ENCODE measurements at places on chromosomes 2 and 18.

- no peak for DNase-seq
Measured at GRCh38 chr18:10170375-10170774, 256.6 kb downstream of the VAPA start.

DNA sequence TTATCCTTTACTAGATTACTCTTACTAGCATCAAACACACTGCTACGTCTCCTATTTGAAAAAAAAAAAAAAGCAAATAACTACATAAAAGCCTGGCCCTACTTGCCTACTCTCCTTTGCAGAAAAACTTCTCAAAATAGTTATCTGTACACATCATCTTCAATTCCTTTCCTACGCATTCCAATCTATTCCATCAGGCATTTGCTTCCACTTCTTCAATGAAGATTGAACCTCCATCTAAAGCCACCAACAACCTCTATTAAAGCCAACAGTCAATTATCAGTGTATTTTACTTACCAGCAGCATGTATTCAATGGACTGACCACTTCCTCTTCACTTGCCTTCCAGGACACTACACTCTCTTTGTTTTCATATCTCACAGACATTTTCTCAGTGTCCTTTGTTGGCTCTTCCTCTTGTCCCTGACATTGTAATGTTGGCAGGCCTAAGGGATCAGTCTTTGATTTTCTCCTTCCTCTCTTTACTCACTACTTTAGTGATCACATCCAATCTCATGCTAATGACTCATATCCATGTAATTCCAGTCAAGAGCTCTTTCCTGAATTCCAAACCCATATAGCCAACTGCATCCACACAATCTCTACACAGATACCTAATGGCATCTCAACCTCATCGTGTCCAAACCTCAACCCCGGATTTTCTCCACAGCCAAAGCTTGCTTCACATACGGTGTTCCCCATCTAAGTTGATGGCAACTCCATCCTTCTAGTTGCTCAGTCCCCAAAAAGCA, 131.3 kb downstream of the CCDC148 start:
- no peak for DNase-seq

DNA sequence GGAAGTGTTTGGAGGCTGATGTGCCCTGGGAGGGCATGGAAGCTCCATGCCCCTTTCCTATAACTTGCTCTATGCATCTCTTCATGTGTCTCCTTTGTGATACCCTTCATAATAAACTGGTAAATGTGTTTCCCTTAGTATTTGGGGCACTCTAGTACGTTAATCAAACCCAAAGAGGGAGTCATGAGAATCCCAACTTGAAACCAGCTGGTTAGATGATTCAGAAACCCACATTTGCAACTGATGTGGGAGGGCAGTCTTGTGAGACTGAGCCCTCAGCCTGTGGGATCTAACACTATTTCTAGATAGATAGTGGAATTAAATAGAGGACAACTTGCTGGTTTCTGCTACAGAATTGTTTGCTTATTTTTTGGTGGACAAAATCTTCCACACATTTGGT, 20.3 kb downstream of the ANKRD30B start:
- DNase-seq: no peak

GRCh38 chr2:222433332-222434173, 9.2 kb downstream of the SGPP2 start:
- no peak for DNase-seq

DNA sequence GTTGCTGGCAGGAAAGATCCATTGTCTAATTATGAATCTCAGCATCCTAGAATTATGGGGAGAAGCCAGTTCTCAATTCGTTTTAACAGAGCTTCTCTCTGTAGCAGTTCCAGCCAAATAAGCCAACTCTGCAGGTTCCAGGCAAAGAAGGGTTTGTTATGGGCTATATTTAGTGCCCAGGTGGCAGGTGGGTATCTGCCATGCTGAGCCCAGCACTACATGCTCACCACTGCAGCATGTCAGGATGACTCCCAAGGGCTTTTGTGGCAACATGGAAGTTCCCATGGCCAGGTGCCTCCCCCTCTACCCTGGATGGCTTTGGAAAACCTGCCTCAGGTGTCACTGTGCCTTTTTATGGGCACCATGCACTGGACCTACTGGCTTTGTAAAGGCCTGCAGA, 137.7 kb upstream of the MSH6 start:
- no peak for DNase-seq

DNA sequence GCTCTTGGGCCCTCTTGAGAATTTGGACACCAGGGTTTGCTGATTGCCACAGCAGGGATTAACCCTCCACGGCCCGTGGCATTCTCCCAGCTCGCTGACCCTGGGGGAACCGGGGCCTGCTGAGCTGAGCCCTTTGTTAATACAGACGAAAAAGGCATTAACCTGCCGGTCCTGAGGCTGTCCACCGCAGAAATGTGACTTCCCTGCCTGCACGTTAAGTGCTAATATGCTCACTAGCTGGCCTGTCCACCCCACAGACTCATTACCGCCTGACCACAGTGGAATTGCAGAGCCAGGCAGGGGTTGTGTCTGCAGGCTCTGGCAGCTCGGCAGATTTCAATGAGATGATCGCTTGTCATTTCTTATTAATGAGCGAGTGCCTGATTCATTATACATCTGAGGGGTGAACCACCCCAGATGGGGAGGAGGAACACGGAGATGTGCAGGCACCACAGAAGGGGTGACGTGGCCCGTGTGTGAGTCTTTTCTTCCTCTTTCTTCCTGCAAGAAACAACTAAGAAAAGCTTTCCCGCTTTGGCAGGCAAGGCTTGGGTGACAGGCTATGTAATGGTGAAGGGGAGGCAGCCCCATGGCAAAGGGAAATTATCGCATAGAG, 126.0 kb downstream of the GLI2 start:
- no peak for DNase-seq

GRCh38 chr2:43228321-43228751, 1.9 kb upstream of the ZFP36L2 start:
- DNase-seq: no peak

DNA sequence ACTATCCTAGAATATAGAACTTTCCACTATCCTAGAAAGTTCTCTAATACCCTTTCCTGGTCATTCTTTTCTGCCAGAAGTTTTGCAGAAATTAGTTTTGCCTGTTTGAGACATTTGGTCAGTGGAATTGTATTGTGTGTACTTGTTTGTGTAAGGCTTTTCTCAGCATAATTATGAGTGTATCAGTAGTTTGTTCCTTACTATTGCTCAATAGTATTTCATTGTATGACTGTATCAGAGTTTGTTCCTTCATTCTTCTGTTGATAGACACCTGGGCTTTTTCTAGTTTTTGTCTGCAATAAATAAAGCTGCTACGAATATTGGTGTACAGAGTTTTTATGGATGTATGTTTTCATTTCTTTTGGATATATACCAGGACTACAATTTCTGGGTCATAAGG, 27.2 kb downstream of the CCDC138 start:
- no peak for DNase-seq

DNA sequence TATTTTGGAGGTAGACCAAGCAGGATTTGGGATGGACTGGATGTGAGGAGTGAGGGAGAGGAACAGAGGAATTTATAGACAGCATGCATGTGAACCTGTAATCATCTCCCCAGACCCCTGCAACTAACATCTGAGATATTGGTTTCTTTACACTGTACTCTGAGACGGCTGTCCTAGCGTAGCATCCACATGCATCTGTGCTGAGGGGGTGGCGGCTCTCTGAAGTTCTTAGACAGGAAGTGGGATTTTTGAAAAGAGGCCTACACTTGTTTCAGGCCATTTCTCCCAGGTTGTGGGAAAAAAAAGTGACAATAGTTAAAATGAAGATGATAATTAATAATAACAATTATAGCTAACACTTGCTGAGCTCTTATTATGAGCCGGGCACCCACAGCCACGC, 150.2 kb upstream of the GATA6 start:
- DNase-seq: no peak
